Osteocyte (in vitro differentiated cells): ENCODE measurements at places on chromosomes 7 and 10. TPM values are rescaled to one million over a fixed set of nuclear protein-coding genes. Genes with fewer than 3 reads are reported as not detected.
A peak's percentile ranks its signal among the peaks of the same experiment; 100 is the strongest.

DNA sequence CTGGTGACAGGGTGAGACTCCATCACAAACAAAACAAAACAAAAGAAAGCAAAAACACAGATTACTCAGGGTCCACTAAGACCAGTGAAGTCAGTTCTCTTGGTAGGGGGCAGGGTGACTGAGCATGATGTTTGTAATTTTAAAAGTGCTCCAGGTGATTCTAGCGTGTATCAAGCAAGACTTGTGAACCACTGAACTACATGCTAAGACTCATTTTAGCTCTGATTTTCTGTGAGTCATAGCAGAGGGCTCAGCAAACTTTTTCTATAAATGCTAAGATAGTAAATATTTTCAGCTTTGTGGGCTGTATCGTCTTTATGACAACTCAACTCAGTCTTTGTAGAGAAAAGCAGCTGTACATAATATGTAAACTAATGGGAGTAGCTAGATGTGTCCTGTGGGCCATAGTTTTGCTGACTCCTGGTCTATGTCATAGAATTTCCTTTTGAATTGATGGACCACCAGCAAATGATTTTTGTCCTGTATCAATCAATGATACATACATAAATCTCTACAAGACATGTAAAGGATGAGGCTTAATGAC is 141.3 kb downstream of the CFTR start:
- H3K36me3 ChIP-seq: no peaks in the 10 kb centered on the region
- no peak for DNase-seq
- H3K27ac ChIP-seq: no peak overlapping the region
- H3K4me3 ChIP-seq: no peak overlapping the region

GRCh38 chr10:11782793-11783557 is 40.2 kb upstream of the PROSER2 start:
- no peaks in the 10 kb centered on the region for H3K36me3 ChIP-seq
- no peak overlapping the region for H3K4me3 ChIP-seq
- H3K27ac ChIP-seq: no peak overlapping the region
- H3K4me1 ChIP-seq: peaks cover 3% of the 10 kb centered on the region
- no peak for DNase-seq
- peaks cover 24% of the 10 kb centered on the region for H3K27me3 ChIP-seq

- no peaks in the 10 kb centered on the region for H3K36me3 ChIP-seq
- H3K27me3 ChIP-seq: no peaks in the 10 kb centered on the region
- no peak for DNase-seq
- no peak overlapping the region for H3K4me3 ChIP-seq
- H3K4me1 ChIP-seq: no peaks in the 10 kb centered on the region
- H3K27ac ChIP-seq: no peak overlapping the region
Observed at GRCh38 chr7:26556061-26556881, 264.6 kb downstream of the SNX10 start.

- H3K4me3 ChIP-seq: no peak overlapping the region
- no peaks in the 10 kb centered on the region for H3K36me3 ChIP-seq
- no peaks in the 10 kb centered on the region for H3K27me3 ChIP-seq
- peaks cover 48% of the 10 kb centered on the region for H3K4me1 ChIP-seq
- no peak for DNase-seq
Observed at GRCh38 chr10:63631991-63632390, 110.8 kb downstream of the REEP3 start.

GRCh38 chr7:155374276-155375252 is 76.9 kb downstream of the INSIG1 start:
- H3K4me3 ChIP-seq: peak overlapping the region; percentile 50
- peaks cover 84% of the 10 kb centered on the region for H3K27me3 ChIP-seq
- H3K27ac ChIP-seq: no peak overlapping the region
- peaks cover 3% of the 10 kb centered on the region for H3K36me3 ChIP-seq

DNA sequence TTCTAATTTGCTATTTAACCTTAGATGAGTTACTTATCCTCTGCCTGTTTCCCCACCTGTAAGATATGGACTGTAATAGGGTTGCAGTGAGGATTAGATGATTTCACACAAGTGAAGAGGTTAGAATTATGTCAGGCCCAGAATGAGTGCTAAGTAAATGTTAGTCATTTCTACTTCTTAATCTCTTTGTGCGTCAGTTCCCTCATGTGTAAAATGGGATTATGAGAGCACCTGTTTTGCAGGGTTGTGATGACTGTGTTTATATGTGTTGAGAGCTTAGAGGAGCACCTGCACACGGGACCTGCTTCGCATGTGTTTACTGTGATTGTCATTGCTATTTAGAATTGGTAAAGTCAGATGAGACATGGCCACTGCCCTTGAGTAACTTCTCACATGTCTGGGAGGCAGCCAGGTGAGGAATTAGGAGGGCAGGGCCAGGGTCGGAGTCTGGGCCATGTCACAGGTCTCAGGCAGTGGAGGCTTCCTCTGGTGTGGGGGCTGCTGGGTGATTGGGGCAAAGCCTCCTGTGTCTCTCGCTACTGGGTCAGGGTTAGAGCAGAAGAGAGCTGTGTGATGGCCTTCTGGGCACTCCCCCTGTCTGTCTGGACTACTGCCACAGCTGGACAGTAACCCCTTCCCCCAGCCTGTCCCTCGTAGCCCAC is 106.7 kb downstream of the WDFY4 start:
- peak; percentile 67 for DNase-seq
- H3K27ac ChIP-seq: no peak overlapping the region
- no peaks in the 10 kb centered on the region for H3K4me1 ChIP-seq
- peaks cover 7% of the 10 kb centered on the region for H3K27me3 ChIP-seq
- no peak overlapping the region for H3K4me3 ChIP-seq

DNA sequence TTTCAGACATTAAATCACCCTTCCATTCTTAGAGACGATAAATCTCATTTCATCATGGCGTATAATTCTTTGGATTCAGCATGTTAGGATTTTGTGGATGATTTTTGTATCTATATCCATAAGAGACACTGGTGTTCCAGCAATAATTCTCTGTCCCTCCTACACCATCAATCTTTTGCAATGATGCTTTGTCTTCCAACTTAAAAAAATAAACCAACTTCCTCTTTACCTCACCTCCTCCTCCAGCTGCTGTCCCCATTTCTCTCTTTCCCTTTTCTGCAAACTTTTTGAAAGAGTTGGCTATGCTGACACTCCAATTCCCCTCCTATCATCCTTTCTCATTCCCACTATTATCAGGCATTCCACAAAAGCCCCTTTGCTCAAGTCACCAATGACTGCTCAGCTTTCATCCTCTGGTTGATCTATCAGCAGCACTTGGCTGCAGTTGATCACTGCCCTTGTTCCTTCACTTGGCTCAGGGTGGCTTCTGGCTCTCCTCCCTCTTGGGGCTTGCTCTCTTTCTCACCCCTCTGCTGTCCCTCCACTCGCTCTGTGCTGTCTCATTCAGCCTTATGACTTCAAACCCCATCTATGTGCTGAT is 130.0 kb downstream of the ARHGAP22 start:
- H3K4me3 ChIP-seq: no peak overlapping the region
- no peaks in the 10 kb centered on the region for H3K36me3 ChIP-seq
- no peak for DNase-seq
- peaks cover 2% of the 10 kb centered on the region for H3K4me1 ChIP-seq

- H3K4me1 ChIP-seq: peaks cover 55% of the 10 kb centered on the region
- H3K4me3 ChIP-seq: no peak overlapping the region
- H3K36me3 ChIP-seq: no peaks in the 10 kb centered on the region
- peak overlapping the region; percentile 39 for H3K27ac ChIP-seq
Observed at GRCh38 chr7:69782917-69783684, 184.8 kb downstream of the AUTS2 start.

- DNase-seq: no peak
- H3K27ac ChIP-seq: no peak overlapping the region
Observed at GRCh38 chr7:37738321-37738720, 54.8 kb downstream of the GPR141 start.

DNA sequence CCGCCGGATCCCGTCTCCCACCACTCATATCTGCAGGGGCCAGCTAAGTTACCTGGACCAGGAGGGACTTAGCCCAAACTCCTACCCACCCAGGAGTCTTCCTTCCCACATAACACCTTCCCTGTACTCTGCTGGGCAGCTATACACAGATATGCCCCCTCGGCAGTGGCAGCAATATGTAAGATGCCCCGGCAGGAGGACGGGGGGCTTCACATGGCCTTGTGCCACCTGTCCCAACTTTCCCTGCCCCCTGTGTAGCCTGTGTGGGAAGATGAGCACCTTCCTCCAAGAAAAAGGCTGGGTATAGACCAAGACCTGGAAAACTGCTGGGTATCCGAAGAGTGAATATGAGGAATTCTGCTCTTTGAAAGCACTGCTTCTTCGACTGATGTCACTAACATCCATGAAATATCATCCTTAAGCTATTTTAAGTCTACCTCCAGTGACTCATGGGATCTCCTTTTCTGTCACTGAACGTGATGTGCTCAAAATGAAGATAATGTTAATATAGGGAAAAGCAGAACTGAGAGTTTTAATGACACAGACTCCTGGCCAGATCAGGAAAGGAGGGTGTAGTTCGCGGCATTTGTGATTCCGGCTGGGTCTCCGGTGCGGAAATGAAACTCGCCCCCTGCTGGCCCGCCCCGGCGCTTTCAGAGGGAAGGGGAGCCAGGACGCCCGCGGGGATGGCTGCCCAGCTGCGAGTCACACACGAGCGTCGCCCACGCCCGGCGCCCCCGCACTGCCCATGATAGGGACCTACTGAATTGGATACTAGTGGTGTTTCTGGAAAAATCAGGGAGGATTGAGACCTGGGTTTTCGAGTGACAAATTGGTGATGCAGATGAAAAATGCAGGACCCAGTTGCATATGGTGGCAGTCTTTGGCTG is 256.9 kb upstream of the NFE2L3 start:
- H3K27ac ChIP-seq: no peak overlapping the region
- no peaks in the 10 kb centered on the region for H3K36me3 ChIP-seq
- H3K4me1 ChIP-seq: peaks cover 12% of the 10 kb centered on the region
- peak overlapping the region; percentile 29 for H3K4me3 ChIP-seq
- peaks cover 67% of the 10 kb centered on the region for H3K27me3 ChIP-seq

GRCh38 chr10:23514321-23514720 is 75.4 kb downstream of the OTUD1 start:
- H3K36me3 ChIP-seq: no peaks in the 10 kb centered on the region
- no peaks in the 10 kb centered on the region for H3K4me1 ChIP-seq
- no peak overlapping the region for H3K27ac ChIP-seq
- DNase-seq: no peak
- H3K27me3 ChIP-seq: no peaks in the 10 kb centered on the region

GRCh38 chr7:116970238-116970910 is 17.1 kb downstream of the ST7 start:
- H3K27ac ChIP-seq: no peak overlapping the region
- peaks cover 13% of the 10 kb centered on the region for H3K4me1 ChIP-seq
- no peaks in the 10 kb centered on the region for H3K27me3 ChIP-seq

GRCh38 chr10:43108951-43109350 is 29.3 kb upstream of the CSGALNACT2 start:
- H3K4me3 ChIP-seq: no peak overlapping the region
- no peak overlapping the region for H3K27ac ChIP-seq
- no peaks in the 10 kb centered on the region for H3K27me3 ChIP-seq
- H3K4me1 ChIP-seq: peaks cover 10% of the 10 kb centered on the region

DNA sequence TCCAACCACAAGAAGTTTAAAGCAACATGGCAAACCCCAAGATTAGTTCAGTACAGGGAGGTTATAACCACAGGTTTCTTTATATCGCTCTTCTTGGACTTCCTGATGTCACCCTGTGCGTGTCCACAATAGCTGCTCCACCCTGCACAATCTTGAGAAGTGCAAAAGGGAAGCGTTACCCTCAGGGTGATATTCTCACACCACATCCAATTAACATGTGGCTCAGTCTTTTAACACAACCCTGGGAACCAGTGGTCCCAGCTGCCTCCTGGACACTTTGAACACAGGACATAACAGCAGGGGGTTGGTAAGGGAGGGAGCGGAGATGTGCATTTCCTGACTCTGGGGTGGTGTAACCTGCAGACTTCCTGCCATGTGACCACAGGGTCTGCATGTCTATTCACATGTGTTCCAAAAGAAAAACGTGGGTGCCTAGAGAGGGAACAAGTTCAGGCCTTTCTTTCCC is 64.6 kb downstream of the GSAP start:
- no peak for DNase-seq
- no peaks in the 10 kb centered on the region for H3K27me3 ChIP-seq
- H3K36me3 ChIP-seq: no peaks in the 10 kb centered on the region
- no peak overlapping the region for H3K4me3 ChIP-seq
- peaks cover 38% of the 10 kb centered on the region for H3K4me1 ChIP-seq

DNA sequence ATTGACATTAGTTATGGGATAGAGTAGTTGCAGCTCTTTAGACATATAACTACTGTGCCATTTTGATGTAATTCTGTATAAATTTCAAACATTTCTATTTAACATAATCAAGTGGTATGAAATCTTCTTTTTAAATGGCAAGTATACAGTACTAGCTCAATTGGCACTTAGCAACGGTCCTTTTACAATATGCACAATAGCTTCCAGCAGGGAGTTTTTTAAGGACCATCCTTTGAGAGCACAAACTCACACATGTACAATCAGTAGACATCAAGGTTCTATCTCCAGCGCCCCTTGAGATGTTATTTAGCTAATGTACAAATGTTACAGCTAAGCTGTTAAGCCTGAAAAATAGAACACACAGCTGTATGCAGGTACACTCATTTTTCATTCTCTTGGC is 480.7 kb downstream of the TFEC start:
- no peak overlapping the region for H3K27ac ChIP-seq
- no peak for DNase-seq
- no peaks in the 10 kb centered on the region for H3K27me3 ChIP-seq
- H3K36me3 ChIP-seq: no peaks in the 10 kb centered on the region
- peaks cover 24% of the 10 kb centered on the region for H3K4me1 ChIP-seq

GRCh38 chr10:49364747-49365146 is 31.1 kb downstream of the DRGX start:
- H3K27me3 ChIP-seq: no peaks in the 10 kb centered on the region
- H3K4me1 ChIP-seq: peaks cover 22% of the 10 kb centered on the region
- H3K4me3 ChIP-seq: no peak overlapping the region
- H3K27ac ChIP-seq: no peak overlapping the region
- no peaks in the 10 kb centered on the region for H3K36me3 ChIP-seq
- no peak for DNase-seq

- no peak for DNase-seq
- H3K36me3 ChIP-seq: peaks cover 31% of the 10 kb centered on the region
- peak overlapping the region; percentile 78 for H3K27ac ChIP-seq
Observed at GRCh38 chr7:158804335-158804734, 25.0 kb downstream of the ESYT2 start.

- peaks cover 39% of the 10 kb centered on the region for H3K4me1 ChIP-seq
- no peaks in the 10 kb centered on the region for H3K27me3 ChIP-seq
- no peak for DNase-seq
- H3K36me3 ChIP-seq: peaks cover 6% of the 10 kb centered on the region
- peak overlapping the region; percentile 53 for H3K27ac ChIP-seq
Observed at GRCh38 chr7:35697414-35698175, 2.7 kb upstream of the HERPUD2 start.

Gene SLC26A3
- total RNA-seq: not detected in 2 replicates

Gene MACC1
- not detected in 2 replicates for total RNA-seq

Gene SPACDR
- total RNA-seq: 0.46 TPM in 1 of 2 replicates, not detected in the other

Gene OPN4
- total RNA-seq: not detected in 2 replicates

Gene MCM10
- 2.5 and 3.7 TPM in 2 replicates for total RNA-seq

Gene NUP42
- total RNA-seq: 27.0 and 27.4 TPM in 2 replicates

Gene KMT2E
- 72.9 and 75.6 TPM in 2 replicates for total RNA-seq

Gene SLC39A12
- total RNA-seq: not detected in 2 replicates

Gene ASZ1
- not detected in 2 replicates for total RNA-seq

Gene EVX1
- total RNA-seq: not detected in 2 replicates

Gene OR6V1
- total RNA-seq: not detected in 2 replicates

Gene INA
- total RNA-seq: 2.4 and 2.5 TPM in 2 replicates
